Central memory CD4-positive, alpha-beta T cell (primary cell): ENCODE measurements at places on chromosomes 11 and 22.

- no peak for DNase-seq
These were observed 1.0 kb downstream of the PIDD1 start for GRCh38 chr11:803770-804598.

GRCh38 chr11:43947815-43948214 lies 5.4 kb downstream of the C11orf96 start:
- DNase-seq, result no peak

- no peak for DNase-seq
These were observed 91.3 kb upstream of the SLC25A18 start for GRCh38 chr22:17471886-17472535.

GRCh38 chr11:94647926-94648325 lies 80.8 kb downstream of the PIWIL4 start:
- no peak for DNase-seq

DNA sequence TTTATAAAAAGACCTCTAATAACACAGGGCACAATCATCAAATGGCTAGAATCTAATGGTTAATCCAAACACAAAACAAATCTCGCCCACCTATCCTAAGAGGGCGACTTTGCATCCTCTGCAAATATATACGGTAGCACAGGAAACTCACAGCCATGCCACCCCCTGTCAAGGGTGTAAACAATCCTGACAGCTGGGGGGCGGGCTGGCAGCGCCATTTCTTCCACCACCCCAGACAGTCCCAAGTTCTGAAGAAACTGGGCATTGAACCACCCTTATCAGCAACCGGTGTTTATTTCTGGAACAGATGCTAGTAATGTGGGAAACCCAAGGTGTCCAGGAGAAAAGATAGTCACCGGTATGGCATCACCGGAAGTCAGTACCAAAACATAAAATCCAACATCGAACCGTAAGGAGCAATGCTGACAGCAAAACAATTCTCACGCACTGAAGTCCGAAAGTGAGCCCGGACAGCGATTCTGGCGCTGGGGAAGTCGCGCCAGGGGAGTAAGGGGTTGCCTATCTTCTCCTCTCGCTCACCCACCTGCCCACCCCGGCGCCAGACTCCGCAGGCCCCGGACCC lies 825 bp downstream of the FBXO3 start:
- peak; percentile 41 for DNase-seq

GRCh38 chr22:49798486-49799151 lies 29.1 kb downstream of the BRD1 start:
- no peak for DNase-seq

- no peak for DNase-seq
These were observed 9.9 kb downstream of the CTSC start for GRCh38 chr11:88327462-88328143.

DNA sequence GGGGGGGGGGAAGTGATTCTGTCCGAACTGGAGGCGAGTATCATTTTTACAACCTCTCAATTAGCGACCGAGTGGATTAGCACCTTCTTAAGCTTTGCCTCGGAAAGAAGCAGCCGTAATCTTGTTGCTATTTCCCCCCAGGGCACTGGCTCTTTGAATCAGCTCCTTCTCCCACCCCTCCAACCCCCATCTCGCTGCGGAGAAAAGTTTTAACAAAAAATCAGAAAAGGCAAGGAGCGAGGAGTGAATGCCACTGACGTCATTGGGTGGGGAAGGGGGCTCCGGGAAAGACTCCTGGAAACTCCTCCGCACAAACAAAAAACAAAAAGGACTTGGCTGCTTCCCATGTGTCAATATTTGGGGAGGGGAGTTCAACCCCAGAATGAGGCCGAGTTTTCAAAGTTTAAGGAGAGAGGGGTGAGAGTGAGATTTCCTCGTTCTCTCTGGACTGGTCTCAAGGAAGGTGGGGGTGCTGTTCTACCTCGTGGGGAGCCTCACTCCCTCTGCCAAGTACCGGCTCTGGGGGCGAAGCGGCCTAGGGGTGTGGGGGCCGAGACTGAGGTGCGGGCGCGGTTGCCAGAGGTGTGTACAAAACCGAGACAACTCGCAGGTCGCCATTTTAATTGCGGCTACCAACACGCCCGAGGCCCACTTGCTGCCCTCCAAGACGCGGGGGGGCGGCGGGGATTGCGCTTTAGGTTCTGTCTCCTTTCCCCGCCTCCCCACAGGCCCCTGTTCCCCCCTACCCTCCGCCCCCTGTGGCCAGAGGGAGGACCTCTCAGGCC lies 2.5 kb upstream of the PAX6 start:
- DNase-seq, result no peak

DNA sequence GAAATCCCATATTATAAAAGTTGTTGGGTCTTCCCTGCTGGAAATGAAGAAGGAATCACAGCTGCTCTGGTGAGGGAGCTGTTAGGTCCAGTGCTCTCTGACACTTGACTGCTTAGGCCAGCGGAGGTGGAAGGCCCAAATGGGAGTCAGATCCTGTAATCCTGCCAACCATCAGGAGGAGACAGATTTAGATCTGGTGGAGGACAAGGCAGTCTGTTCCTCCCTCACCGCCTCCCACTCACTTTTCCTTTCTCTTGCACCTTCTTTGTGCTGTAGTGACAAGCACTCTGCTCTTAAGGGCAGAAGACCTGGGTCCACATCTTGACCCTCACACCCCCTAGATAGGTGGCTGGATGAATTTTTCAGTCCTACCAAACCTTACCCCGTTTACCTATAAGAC lies 59.7 kb upstream of the CHST1 start:
- DNase-seq, result no peak

DNA sequence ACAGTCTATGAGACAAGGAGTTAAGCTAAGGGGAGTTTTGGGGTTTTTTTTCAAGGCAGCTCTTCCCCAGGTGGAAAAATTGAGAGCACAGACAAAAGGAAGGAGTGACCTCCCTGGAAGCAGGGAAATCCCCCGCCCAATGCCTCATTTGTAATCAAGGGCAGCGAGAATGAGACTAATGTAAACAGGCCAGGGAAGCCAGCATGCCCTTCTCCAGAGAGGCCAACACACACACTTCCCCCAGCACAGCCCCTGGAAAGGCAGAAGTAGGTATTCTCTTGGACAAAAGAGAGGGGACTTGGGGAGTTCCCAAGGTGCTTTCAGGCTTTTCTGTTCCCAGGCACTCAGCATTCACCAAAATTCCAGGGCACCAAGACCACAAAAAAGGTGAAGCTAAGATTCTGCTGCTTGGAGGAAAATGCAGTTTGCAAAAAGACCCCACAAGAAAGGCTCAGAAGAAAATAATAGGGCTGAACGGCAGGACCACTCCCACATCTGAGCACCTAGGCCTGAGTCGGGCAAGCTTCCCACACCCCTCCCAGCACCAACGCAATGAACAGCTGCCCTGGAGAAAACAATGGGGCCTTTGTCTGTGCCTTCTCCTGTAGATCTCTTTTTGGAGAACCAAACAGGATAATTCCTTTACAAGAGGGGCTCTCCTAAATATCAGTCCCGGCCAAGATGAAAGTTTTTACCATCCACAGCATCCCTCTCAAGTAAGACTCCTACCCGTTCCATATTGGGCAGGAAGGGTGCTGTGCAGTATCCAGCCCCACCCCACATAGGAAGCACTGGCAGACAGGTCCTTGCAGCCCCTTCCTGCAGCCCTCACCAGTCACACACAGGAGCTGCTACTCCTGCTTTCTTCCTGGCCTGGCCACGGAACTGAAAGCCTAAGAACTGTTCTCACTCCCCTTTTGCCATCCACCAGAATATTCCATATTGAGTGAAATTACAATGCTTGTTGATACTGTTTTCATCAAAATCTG lies 70.7 kb upstream of the AKIP1 start:
- DNase-seq, result no peak

GRCh38 chr11:6616596-6617250 lies 2.5 kb downstream of the TPP1 start:
- no peak for DNase-seq

DNA sequence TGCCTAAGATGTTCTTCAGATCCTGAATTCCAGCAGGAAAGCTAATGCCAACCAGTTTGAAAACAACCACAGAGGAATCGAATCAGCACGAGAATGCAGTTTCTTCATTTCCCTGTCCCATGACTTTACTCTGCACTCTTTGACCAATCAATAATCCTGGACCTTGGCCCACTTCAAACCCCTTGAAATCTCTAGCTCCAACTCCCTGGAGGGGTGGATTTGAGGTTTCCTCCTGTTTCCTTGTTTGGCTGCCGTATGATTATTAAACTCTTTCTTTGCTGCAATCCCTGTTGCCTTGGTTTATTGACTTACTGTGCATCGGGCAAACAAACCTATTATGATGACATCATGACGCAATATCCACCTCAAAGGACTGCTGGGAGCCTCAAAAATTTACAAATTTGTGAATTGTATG lies 109.3 kb downstream of the FBXO7 start:
- DNase-seq, result no peak

DNA sequence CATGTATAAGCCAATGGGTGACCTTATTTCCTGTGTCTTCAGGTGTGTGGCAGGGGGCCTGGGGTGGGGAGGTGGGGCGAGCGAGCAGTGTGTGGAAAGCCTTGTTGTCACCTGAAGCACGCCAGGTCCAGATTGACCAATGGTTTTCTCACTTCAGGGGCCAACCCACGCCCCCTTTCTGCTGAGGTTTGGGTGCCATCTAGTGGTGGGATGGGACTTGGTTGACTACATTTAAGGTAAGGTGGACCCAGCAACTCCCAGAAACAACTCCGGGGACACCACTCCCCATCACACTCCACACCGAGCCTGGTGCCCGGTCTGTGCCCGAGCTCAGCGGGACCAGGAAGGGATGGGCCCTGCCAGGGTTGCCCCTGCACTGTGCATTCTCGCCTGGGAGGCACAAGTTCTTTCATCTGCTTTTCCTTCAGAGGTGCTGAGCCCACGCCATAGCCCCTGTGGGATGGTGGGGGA lies 40.0 kb downstream of the TPCN2 start:
- peak; percentile 36 for DNase-seq

DNA sequence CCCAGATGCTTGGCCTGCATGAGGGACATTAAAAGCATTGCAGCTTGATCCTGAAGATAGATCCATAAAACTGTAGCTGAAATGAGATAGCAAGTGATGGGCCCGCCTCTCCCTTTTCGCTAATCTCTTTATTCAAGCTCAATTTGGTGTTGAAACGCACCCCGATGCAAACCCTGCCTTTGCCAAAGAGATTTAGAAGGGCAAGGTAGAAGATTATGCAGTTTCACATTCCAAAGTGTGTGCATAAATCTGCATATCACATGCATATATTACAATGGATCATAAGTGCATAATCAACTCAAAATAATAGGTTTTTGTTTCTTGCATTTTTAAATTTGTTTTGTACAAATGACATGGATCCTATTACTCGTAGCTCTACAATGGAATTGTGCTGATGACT lies 80.1 kb upstream of the SHANK2 start:
- DNase-seq, result no peak

GRCh38 chr11:4962816-4963215 lies 7.3 kb upstream of the OR51A2 start:
- DNase-seq, result no peak

GRCh38 chr11:110356762-110357671 lies 60.6 kb upstream of the RDX start:
- DNase-seq, result no peak

GRCh38 chr11:31487848-31488247 lies 21.6 kb downstream of the IMMP1L start:
- DNase-seq, result no peak

DNA sequence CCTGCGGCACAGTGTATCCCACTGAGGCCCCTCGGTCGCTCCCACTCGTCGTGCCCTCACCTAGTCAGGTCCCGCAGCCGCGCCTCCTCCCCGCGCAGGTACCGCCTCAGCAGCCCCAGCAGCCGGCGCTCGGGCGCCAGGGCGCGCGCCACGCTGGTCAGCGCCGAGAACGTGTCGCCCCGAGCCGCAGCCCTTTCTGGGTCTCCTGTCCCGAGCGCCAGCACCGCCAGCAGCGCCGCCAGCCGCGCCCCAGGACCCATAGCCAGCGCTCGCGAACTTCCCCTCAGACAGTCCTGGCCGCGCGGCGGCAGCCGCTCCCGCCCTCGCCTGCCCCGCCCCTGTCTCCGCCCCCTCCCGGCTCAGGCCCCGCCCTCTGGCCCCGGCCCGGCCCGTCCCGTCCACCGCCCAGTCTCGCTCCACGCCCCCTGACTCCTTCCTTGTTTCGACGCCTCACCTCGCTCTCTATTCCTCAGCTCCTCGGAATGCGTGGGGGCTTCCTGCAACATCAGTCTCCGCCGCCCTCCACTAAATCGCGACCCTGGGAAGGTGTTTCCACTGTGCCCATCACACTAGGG lies at the start of gene P4HA3:
P4HA3 (minus strand) TSS at position 289 of the 575 bp plus-strand sequence; CDS start at position 260, 29 bp downstream.
- peak; percentile 5 for DNase-seq

- DNase-seq, result no peak
These were observed 16.2 kb downstream of the OR5D16 start for GRCh38 chr11:55854704-55855103.

GRCh38 chr11:9619004-9619403 lies 44.9 kb upstream of the SWAP70 start:
- no peak for DNase-seq

GRCh38 chr11:117929142-117929915 lies at the start of gene TMPRSS13:
Gene TMPRSS13, minus strand, starts transcription at chr11:117929402. Its CDS starts 95 bp downstream, at chr11:117929307.
- no peak for DNase-seq

GRCh38 chr11:30451167-30451566 lies 128.3 kb downstream of the ARL14EP start:
- no peak for DNase-seq

- no peak for DNase-seq
These were observed 24.1 kb upstream of the WNT7B start for GRCh38 chr22:46001046-46001425.

DNA sequence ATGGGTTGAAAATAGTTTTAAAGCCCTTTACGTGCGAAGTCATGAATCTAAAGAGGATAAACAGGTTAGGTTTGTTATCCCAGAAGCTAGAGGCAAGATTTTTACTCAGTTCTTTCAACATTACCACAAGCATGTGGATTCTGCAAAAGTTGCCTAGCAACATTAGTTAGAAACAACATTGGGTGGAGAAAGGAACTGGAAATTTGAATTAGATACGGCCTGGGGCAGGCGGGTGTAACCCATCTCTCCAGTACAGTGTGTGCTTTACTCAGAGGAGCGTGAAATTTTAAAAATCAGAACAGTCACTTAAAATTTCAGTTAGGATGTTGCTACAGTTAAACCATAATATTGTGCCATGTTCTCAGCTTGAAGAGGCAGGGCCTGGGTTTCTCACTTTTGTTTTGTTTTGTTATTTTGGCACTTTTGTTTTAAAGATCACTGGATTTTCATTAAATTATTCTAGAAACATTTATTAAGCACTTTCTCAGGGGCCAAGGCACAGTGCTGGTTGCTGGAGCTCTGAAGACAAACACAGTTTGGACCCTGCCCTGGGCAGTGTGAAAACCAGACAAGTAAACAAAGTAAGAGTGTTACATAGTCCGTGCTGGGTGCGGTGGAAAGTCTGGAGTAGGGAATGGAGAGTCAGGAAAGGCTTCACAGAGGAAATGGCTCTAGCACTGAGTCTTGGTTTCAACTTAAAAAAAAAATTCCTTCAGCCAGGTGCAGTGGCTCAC lies 4.4 kb upstream of the WEE1 start:
- DNase-seq, result peak; percentile 43

GRCh38 chr11:75219869-75220268 lies 20.7 kb upstream of the TPBGL start:
- no peak for DNase-seq
